ENCODE measurements at places on chromosomes 12 and 14. TPM values are rescaled to one million over a fixed set of nuclear protein-coding genes. Genes with fewer than 3 reads are reported as not detected.

LRRC9 gene
- not detected for total RNA-seq

ERP27 gene
- total RNA-seq, result not detected

LRRIQ1 gene
- 0.15 TPM for total RNA-seq

- DNase-seq, result no peak
These were observed 295.7 kb upstream of the FKBP4 start for GRCh38 chr12:2498964-2499500.

GRCh38 chr12:55795950-55796349 lies 21.6 kb downstream of the SARNP start:
- no peak for DNase-seq

- DNase-seq, result no peak
These were observed 164.8 kb downstream of the ATP23 start for GRCh38 chr12:58106195-58106594.

CDKN1B gene
- total RNA-seq, result 25.9 TPM

Measured in Panc1 (cell line).